GF-D8 (cell line): ENCODE measurements at places on chromosomes 1 and 21.

DNA sequence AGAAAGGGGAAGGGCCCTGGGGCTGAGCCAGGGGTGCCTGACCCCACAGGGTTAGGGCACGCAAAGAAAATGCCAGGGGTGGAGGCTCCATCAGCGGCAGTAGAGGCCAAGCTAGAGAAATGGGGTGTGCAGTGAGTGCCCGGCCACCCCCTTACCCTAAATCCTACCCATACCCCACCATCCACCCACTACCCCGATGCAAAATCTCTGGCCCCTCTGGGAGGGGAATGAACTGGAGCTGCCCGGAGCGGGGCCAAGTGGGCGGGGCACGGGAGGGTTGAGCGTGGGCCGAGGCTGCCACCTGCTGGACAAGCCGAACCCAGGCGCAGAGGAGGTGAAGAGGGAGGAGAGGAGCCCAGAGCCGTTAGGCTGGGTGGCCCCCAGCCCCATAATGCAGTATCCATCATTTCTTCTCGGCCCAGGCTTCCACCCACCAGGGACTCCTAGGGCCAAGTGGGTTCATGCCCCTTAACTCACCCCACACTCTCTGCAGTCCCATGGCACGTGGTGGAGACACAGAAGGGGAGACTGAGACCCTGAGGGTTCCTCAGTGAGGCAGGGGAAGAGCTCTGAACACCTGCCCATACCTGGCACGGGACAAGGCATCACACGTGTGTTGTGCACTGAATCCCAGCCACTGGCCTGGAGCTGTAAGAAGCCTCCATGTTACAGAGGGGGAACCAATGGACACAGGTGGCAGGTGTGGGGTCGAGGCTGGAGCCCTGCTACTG is 1.4 kb upstream of the C1QC start:
- DNase-seq, result no peak

DNA sequence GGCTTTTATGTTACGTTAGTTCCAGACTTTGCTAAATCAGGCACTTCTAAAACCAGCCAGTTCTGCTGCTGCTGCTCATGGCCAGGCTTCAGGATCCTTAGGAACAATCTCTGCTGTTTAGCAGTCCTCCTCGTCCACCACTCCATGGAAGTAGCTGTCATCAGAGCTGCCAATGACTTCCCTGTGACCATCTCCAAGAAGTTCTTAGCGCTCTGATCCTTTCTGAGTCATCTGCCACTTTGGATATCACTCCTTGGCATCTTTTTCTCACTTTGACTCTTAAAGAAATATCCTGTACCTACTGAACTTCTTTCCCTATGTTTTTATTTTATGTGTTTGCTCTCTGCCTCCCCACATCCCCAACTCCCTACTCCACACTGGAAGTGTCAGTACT is 14.7 kb upstream of the IRF2BP2 start:
- no peak for DNase-seq

- DNase-seq, result no peak
Observed at GRCh38 chr21:44593598-44594405, 1.5 kb upstream of the KRTAP10-6 start.

DNA sequence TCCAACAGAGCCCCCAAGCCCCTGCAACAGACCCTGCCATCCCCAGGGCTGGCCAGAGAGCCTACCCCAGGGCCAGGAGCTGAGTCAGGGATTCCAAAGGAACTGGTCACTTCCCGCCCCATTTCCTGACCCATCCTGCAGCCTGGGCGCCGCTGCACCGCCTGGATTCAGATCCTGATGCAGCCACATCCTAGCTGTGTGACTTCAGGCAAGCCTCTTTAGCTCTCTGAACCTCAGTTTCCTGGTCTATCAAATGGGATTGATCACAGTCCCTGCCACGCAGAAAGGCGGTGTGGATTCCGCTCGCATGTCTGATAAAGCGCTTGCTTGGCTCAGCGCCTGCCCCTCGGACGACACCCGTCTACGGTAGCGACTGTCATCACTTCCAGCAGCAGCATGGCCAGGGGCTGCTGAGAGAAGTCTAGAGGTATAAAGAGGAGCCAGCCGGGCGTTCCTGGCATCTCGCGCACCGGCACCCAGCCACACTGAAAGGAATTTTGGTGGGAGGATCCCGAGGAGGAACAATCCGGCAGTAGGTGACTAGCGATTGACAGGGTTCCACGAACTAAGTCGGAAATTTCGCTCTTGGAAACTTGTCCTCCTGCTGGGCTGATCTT is 10.1 kb downstream of the EPHA2 start:
- DNase-seq, result no peak

- no peak for DNase-seq
Observed at GRCh38 chr1:116382321-116382720, 9.3 kb downstream of the ATP1A1 start.

DNA sequence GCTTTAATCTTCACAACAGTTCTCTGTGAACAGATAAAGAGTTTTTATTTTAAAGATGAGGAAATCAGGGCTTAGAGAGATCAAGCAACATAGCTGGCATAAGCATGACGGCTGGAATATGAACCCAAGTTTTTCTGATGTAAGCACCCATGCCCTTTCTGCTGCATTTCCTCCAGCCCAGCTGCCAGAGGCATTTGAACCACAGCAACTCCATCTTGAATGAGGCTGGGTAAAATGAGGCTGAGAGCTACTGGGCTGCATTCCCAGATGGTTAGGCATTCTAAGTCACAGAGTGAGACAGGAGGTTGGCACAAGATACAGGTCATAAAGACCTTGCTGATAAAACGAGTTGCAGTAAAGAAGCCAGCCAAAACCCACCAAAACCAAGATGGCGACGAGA is 90.0 kb downstream of the WDR64 start:
- DNase-seq, result no peak

- DNase-seq, result no peak
Observed at GRCh38 chr1:16420424-16421118, 16.7 kb downstream of the SPATA21 start.

- DNase-seq, result no peak
Observed at GRCh38 chr1:116457946-116458604, 85.0 kb downstream of the ATP1A1 start.

GRCh38 chr1:205067031-205067430 is 17.2 kb downstream of the TMEM81 start:
- no peak for DNase-seq

GRCh38 chr1:12087797-12088314 is 24.8 kb downstream of the TNFRSF8 start:
- DNase-seq, result peak; percentile 72

GRCh38 chr1:5386371-5386770 is 605.9 kb downstream of the NPHP4 start:
- DNase-seq, result no peak

DNA sequence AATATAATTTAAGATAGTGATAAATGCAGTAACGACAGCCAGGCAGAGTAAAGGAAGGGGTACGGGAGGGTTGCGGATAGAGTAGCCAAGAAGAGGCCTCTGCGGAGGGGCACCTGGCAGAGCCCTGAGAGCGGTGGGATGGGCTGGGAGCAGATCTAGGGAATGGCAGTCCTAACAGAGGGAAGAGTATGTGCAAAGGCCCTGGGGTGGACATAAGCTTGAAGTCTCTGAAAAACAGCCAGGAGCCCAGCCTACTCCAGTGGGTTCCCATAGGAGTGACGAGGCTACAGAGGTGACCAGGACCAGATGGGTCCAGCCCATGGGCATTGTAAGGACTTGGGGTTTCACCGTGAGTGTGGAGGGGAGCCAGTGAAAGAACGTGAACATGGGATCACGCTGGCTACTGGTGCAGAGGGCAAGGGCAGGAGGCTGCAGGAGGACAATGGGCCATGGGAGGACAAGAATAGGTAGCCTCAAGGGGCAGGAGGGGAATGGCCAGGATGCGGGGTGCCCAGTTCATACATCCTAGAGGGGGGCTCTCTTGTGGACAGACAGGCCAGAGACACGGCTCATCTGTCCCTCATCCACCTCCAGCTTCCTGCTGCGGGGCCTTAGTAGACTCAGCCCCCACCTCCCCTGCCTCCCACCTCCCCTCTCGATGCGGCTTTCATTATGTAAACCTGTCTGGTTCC is 185.7 kb upstream of the VAMP3 start:
- DNase-seq, result no peak

- no peak for DNase-seq
Observed at GRCh38 chr1:29329022-29329775, 92.9 kb downstream of the PTPRU start.

DNA sequence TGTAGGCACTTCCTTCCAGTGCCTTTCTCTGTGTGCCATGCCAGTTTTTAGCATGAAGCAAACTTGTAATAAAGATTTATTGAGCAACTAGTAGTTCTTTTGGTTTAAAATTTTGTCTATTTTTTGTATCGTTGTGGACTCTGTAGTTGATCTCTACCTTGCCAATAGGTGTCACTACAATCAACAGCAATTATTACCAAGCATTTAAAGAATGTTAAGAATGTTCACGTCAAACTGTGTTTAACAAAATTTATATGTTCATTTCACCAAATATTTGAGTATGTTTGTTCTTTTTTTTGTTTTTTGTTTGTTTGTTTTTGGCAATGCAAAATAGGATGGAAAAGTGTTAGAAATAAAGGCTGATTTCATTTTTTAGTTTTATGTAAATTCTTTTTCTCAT is 208.1 kb downstream of the PATJ start:
- no peak for DNase-seq

DNA sequence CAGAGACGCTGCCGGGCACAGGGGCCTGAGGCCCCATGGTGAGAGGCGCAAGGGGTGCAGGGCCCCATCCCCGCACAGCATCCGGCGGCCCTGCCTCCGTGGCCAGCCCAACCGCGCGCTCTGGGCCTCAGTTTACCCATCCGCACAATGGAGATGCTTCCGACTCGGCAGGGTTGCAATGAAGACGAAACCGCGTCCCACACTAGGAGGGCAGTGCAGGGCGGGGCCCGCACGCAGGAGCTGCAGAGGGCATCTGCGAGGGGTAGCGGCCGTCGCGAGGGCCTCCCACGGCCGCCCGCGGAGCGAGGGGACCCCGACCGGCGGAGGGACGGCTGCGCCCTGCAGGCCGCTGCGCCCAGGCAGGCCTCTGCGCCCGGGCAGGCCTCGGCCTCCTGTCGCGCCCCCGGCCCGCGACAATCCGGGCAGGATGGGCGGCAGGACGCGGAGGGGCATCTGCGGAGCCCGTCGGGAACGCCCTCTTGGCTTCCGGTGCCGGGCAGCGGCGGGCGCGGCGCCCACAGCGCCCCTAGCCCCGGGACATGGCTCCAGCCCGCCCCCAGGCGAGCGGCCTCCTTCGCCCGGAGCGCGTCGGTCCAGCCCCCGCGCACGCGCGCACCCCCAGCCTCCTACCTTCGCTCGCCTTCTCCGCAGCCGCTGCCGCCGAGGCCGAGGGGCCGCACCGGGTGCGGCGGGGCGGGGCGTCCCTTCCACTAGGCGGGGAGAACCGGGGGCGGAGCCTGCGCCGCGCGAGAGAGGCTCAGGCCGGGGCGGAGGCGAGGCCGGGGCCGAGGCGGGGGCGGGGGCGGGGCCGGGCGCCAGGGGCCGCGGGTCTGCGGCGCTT is 15.3 kb downstream of the RNU1-1 start:
- DNase-seq, result peak; percentile 31

DNA sequence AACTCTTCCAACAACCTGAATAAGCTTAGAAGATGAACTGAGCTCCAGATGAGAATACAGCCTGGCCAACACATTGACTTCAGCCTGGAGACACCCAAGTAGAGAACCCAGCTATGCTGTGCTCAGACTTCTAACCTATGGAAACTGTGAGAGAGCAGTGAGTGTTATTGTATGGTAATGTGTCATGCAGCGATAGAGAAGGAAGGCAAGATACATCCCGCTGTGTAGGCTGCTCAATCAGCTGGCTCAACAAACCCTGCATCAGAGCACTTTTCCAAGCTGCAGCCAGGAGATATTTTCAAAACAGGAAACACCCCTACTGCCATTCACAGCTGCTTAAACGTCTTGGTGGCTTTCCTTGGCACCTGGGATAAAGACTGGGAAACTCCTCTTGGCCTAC is 321.3 kb downstream of the SIPA1L2 start:
- DNase-seq, result no peak

GRCh38 chr1:21610027-21610426 is 59.1 kb downstream of the RAP1GAP start:
- no peak for DNase-seq

DNA sequence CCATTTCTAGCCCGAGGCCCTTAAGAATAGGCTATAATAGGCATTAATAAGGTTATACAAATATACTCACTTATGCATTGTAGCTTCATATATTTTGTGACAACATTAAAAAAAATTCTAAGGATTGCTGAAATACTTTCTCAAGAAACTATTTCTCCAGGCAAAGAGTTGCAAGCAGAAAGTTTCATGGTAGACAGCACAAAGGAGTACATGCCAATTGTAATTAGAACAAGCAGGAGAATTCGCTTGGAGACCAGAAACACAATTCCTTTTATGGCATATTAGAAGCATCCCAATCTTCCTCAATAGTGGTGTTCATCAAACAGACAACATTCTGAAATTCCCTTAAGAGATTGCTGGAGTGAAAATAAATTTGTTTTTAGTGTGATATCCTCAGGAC is 122.8 kb downstream of the CRB1 start:
- DNase-seq, result no peak

- no peak for DNase-seq
Observed at GRCh38 chr21:34268493-34268892, 95.3 kb upstream of the KCNE2 start.

GRCh38 chr1:220151454-220151853 is 57.5 kb downstream of the IARS2 start:
- DNase-seq, result no peak

DNA sequence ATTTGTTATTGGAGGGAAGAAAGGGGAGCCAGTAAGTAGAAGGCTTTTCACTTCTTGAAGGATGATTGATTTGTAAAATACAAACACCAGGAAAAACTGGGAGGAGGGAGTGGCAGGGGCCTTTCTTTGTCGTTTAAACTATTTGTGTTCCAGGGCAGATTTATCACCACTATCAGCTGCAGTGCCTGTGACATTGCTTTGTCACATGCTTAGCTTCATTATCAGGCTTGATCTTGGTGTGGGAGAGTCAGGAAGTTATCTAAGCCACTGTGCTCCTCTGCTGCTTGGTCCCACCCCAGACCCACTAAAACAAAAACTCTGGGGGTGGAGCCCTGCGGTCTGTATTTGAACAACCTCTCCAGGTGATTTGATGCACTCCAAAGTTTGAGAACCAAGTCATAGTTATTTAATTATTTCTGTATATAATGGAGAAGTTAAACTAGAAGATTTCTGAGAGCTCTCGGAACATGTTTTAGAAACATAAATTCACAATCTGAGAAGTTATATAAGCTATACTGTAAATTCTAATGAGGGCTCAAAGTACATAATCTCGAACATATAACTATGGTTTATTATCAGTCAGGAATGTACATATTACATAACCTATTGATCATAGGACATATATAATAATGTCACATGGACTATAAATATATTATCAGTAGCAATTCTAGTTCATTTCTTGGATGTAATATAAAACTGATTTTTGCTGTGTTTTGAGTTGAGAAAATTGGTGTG is 87.9 kb downstream of the CDC14A start:
- DNase-seq, result peak; percentile 81

GRCh38 chr1:226872437-226872836 is 2.0 kb downstream of the PSEN2 start:
- no peak for DNase-seq

DNA sequence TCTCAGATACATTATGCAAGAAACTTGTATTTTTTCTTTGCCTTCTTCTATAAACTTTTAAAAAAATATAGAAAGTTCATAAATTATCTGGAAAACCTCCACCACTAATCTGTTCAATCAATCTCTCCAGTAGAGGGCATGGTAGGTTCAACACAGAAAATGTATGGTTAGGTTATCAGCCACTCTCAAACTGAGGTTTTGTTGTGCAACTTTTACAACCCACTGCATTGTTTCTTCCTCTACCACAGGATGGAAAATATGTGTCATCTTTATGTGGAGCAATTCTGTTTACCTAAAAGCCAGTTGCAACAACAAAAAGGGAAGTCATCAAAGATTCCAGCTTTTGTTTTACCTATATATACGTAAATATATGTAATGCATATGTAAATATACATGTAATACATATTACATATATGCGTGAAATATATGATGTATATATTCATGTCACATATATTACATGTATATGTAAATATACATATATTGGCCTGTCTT is 3.0 kb upstream of the RGS2 start:
- DNase-seq, result peak; percentile 93
